ENCODE measurements at places on chromosomes 16 and 17.

- DNase-seq, result no peak
Observed at GRCh38 chr17:41800601-41801373, 11.0 kb downstream of the P3H4 start.

DNA sequence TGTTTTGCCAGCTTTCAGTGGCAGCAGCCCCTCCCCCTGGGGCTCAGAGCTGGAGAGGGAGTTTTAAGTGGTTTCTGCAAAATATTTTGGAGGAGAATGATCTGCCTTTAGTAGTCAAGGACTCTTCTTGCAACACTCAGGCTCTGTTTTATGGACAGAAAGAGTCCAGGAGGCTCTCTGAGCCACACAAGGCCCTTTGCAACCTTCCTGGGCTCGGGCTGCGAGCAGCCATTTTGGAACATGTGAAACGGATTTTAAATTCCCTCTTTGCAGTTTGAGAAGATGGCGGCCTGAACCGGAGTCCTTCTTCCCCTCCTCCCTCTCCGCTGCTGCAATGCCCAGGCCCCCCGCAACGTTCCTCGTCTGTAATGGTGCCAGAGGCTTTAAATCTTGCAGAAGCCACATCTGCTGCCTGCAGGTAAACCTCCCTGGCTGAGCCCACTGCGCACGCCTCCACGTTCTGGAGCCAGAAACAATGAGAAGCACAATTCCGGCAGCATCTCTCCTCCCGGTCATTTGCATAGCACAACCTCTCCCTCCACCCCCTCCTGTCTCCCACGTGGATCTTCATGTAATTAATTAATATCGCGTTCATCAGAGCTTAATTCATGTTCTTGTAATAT, 386.1 kb downstream of the SEC14L1 start:
- no peak for DNase-seq

- DNase-seq, result no peak
Observed at GRCh38 chr17:8965394-8966168, at the start of gene PIK3R5. PIK3R5 (minus strand) TSS chr17:8965707; CDS start chr17:8911494, 54,213 bp downstream.

GRCh38 chr16:14007450-14007849, 63.7 kb upstream of the MRTFB start:
- DNase-seq, result no peak

DNA sequence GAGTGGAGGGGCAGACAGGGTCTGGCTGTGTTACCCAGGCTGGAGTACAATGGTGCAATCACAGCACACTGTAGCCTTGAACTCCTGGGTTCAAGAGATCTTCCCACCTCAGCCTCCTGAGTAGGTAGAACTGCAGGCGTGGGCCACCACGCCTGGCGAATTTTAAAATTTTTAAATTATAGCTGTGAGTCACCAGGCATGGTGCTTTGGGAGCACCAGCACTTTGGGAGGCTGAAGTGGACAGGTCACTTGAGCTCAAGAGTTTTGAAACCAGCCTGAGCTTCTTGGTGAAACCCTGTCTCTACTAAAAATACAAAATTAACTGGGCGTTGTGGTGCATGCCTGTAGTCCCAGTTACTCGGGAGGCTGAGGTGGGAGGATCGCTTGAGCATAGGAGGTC, 114.0 kb downstream of the CHD9 start:
- DNase-seq, result no peak

DNA sequence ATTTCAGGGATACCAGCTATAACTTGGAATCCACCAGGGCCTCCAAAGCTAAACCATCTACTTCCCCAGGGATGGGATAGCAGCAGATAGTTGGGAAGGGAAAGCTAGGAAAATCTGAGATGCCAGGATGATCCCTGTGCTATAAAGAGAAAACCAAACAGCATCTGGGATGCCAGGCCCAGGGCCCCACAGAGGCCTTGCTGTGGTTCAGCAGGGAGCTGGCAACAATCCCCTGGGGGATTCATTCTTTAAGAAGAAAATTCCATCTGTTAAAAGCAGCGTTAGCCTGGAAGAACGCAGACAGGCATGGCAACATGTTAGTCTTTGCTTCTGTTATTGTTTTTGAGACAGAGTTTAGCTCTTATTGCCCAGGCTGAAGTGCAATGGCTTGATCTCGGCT, 16.6 kb downstream of the MYO18A start:
- DNase-seq, result no peak

DNA sequence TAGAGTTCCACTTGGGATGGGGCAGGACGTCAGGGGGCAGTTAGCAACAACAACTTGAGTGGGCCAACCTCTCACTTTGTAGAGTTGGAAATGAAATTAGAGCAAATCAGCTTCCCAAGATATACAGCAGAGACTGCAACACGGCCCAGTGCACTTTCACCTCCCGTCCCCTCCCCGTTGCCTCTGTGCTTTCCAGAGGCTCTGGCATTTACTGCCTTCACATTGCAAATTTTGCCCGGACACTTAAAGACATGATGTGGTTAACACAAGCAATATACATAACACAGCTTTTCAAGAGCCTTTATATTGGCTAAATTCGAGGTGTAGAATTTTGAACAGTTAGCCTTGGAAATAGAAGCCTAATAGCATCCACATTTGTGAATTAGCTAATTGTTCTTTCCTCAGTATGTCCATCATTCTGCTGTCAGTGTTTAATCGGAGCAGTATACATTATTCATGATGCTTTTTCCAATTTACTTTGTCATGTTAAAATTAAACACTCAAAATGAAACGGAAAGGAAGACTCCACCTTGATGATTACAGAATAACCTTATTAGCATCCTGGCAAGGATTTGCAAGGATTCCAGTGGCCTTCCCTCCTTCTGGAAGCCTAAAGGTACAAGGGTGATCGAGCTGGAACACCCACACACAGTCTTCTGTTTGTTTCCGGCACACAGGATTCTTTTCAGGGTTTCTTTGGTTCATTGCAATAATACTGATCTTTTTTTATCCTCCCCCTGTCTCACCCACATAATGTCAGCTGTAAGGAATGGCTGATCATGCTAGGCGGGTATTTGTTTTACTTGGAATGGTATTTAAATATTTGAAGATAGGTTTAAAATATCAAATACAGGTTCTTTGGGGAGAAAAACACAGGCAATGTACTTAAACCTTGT, 190.9 kb upstream of the CACNG5 start:
- DNase-seq, result no peak

DNA sequence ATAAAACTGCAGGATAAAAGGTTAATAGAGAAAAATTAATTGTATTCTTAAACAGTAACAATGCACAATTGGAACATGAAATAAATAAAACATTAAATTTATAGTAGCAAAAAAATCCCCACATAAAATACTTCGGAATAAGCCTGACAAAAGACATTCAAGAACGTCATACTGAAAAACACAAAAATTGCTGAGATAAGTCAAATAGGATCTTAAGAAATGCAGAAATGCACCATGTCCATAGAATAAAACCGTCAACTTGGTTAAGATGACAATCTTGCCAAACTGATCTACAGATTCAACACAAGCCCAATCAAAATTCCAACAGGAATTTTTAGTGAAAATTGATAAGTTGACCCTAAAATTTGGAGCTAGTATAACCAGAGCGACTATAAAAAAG, 76.6 kb downstream of the TBC1D16 start:
- DNase-seq, result no peak

- no peak for DNase-seq
Observed at GRCh38 chr17:40291281-40291664, 3.6 kb downstream of the CDC6 start.

- DNase-seq, result no peak
Observed at GRCh38 chr17:32917842-32918241, 10.1 kb upstream of the TMEM98 start.

DNA sequence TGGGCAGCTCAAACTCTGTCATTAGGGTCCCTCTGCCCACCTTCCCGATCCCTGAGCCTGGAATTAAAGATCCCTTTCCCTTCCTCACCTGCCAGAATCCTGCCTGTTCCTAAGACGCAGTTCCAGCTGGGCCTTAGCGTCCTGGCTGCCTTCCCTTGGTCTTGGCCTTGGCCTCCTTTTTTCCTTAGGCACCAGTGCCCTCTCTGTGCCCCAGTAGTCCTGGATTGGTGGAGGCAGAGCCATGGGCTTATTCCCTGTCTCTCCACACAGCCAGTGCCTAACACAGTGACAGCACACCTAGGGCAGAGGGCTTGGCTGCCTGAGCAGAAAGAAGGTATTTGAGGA, 3.5 kb downstream of the TMEM132E start:
- no peak for DNase-seq

- no peak for DNase-seq
Observed at GRCh38 chr17:16873174-16874035, 98.5 kb downstream of the TNFRSF13B start.

DNA sequence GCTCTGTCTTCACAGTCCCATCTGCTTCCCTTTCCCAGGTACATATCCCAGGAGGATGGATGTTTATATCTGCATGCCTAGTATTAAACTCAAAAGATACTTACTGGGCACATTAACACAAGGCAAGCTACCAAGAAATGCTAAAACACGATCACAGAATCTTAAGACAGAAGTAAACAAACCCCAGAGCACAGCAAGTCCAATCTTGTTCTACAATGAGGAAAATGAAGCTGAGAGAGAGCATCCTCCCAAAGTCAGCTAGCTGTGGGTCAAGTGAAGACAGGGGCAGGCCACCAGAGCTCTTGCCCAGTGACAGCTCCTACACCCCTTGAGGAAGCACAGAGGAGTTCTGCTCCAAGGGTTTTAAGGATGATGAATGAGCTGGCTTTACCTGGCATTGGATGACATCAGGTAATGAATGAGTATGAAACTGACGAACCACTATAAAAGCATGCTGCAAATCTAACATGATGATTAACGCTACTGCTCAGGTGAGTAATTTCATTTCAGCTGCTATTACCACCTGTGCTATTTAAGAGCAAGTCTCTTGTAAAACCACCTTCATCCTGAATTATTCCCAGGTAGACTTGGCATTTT, 20.3 kb downstream of the XPO6 start:
- no peak for DNase-seq

DNA sequence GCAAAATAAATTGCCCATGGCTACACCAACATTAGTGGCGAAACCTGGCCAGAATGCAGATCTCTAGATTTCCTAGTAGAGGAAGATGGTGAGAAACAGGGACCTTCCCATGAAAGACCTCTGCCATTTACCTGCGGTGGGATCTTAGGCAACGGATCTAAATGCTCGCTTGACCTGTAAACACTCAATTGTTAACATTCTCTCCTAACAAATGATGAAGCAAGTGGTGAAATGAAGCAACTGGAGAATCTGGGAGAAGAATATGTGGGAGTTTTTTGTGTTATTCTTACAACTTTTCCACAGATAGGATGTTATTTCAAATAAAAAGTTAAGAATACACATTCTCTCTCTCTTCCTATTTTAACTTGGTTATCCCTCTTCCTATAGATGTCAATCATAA, 56.6 kb downstream of the SMG6 start:
- DNase-seq, result no peak

DNA sequence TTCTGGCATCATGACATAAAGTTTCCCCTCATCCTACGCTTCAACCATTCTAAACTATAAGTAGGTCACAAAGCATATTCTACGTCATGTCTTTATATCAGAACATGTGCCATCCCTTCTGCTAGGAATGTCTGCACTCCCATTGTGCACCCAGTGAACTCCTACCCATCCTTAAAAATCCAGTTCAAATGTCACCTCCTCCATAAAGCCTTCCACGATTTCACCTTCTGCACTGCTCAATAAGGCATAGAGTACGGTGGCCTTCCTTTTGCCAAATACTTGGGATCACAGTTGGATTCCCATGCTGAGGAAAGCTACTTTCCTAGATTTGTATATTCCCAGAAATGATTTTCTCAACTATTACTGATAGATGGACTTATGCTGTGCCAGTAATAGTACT, 186.3 kb upstream of the ZKSCAN2 start:
- DNase-seq, result no peak

- DNase-seq, result peak; percentile 58
Observed at GRCh38 chr16:67928561-67929364, 2.9 kb downstream of the CTRL start.

GRCh38 chr17:49993423-49994060, 1.5 kb downstream of the DLX3 start:
- no peak for DNase-seq

DNA sequence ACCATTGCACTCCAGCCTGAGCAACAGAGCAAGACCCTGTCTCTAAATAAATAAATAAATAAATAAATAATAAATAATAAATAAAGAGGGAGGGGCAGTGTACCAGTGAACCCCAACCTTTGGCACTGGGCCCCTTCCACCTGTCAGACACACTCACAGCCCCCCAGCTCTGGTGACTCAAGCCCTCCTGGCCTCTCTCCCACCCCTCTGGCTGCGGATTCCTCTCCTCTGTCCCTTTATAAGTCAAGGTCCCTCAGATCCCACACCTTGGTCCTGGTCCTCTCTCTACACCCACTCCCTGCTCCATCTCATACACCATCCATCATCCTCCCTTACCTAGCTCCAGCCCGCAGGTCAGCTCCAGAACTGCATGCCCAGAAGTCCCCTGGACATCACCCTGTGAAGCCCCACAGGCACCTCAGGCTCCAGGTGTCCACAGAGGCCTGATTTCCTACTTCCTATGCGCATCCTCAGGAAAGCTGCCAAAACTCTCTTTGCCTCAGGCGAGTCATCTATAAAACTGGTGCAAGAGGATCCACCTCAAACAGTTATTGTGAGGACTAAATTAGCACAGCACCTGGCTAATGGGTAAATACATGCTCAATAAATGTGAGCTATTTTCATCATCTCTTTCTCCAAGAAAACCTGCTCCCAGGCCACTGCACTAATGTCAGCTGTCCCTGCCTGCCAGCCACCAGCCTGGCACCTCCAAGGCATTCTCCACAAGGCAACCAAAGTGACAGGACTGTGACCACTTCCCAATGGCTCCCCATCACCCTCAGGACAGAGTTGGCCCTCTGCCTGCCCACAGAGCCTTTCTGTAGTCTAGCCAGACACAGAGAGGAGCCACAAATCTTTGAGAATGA, 46.8 kb downstream of the BEAN1 start:
- DNase-seq, result no peak

- DNase-seq, result no peak
Observed at GRCh38 chr17:59527931-59528330, 37.5 kb upstream of the DHX40 start.

GRCh38 chr16:78505544-78506366, 406.3 kb downstream of the WWOX start:
- no peak for DNase-seq

DNA sequence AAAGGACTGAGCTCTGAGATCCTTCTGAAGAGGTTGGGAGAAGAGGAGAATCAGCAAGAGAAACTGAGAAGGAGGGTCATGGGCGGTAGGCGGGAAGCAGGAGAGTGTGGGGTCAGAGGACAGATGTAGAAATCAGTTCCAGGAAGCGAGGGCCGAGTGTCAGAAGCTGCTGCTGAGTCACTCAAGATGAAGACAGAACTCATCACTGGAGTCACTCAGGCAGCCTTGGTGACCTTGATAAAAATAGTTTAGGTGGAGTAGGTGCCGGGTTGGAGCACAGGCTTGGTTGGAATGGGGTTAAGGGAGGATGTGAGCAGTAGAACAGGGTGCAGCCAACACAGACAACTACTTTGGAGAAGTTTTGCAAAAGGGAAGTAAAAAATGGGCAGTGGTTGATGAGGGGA, 6.1 kb upstream of the ITGAM start:
- no peak for DNase-seq

Measured in anterior cingulate cortex (tissue), 58 donors.